ENCODE measurements at places on chromosomes 11 and 22.

DNA sequence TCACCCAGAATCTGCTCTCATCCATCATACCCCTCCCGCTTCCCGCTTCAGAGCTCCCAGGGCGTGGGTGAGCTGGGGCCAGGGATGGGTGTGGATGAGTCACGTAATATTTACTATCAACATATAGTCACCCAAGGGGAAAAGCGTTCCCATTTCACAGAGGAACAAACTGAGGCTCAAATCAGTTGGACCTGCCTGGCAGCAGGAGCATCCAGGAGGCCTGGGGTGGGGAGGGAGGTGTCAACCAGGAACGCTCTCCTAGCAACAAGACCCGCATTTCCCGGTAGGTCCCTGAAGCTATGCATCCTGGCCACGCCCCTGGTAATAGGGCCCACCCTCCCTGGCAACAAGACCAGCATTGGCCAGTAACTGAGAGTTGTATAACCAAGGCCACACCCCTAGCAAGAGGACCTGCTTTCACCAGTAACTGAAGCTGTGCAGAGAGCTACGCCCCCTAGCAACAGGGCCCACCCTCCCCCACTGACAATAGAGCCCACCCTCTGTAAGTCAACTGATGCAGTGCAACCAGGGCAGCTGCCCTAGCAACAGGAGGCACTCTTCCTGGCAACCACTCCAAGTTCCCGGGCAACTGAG lies 32.7 kb upstream of the TXNRD2 start:
- DNase-seq: no peak

GRCh38 chr11:116037861-116038260 lies 533.6 kb upstream of the CADM1 start:
- DNase-seq: no peak

GRCh38 chr11:65992056-65992455 lies 9.9 kb downstream of the EIF1AD start:
- DNase-seq: no peak

DNA sequence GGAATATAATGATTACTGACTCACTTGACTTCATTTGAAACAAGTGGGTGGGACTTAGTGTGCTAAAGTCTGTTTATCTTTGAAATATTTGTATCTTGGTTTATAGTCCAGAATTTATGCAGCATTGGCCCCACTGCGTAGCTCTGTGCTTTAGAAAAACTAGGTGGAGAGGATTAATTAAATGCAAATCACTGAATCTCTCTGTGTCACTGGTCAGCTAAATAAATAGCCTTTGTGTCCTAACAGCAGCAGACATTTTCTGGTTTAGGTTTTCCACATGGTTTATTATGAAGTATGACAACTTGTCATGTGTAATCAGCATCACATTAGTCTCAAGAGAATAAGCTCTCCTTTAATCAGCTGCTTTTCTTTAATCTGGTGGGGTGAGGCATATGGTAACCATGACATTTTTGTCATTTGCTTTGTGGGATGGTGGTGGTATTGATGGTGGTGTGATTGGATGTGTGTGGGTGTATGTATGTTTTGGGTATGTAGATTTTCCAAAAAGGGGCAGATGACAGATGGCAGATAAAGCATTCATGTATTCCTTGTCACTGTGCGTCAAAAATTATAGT lies 33.9 kb downstream of the BCL2L13 start:
- DNase-seq: no peak

DNA sequence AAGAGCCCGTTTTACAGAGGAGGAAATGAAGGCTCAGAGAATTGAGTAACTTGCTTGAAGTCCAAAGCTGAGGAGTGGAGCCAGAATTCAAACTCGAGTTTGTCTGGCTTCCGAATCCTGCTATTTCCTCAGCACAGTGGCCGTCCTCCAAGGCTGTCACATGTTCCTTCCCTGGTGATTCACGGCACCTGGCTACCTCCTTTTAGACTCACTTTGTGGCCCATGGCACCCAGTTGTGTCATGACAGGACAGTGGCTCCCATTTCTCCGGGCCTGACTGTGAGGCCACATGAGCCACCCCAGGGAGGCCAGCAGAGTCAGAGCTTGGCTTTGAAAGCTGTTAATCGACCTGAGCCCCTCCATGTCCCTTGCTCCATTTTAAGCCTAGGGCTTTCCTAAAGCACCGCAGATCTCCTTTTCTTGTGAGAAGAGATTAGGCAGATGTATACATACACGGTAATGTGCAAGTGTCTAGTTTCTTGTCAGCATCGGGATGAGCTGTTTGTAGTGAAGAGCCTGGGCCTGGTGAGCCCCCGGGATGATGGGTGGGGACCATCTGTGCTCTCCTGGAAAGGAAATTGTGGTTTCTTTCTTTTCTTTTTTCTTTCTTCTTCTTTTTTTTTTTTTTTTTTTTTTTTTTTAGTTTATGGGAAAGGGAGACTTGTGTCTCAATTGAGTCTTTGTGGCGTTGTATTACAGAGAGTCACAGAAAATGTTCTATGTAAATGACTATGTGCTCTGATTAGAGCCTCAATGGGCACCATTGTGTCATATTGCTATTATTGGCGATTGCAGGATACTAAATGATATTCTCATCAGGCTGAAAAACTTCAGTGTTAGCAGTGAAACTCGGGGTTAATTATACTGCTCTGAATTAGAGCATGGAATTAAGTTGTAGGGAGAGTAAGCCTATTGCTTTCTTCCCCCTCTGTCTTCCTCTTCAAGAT lies 54.8 kb downstream of the PTPRJ start:
- no peak for DNase-seq

DNA sequence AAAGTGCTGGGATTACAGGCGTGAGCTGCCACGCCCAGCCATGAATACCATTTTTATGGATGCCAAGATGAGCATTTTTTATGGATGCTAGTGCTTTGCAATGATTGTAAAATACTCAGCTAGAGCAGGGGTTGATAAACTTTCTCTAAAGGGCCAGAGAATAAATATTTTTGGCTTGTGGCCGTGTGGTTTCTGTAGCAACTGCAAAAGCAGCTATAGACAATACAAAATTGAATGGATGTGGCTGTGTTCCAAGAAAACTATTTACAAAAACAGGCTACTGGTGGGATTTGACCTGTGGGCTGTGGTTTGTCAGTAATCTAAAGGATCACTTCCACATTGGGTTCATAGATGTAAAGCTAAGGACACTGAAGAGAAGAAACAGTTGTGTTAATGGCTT lies 56.0 kb downstream of the COMMD9 start:
- DNase-seq: no peak

- DNase-seq: no peak
Measured at GRCh38 chr22:28989484-28989883, 72.1 kb downstream of the C22orf31 start.

DNA sequence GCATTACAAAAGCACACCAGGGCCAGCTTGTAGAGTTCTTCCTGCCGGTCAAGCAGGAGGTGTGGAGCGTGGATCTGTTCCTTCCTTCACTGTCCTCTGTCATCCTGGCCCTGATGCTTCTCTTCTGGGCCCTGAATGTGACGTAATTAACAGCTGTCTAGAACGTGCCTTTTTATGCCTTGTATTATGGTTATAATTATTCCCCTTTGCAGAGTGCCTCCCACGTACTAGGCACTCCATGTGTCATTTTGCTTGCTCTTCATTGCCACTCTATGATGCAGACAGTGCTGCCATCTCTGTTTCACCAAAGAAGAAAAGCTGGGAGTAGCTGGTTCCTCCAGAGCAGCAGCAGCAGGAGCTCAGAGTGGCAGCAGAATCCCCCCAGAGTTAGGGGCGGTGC lies 132.1 kb upstream of the TTC12 start:
- no peak for DNase-seq

DNA sequence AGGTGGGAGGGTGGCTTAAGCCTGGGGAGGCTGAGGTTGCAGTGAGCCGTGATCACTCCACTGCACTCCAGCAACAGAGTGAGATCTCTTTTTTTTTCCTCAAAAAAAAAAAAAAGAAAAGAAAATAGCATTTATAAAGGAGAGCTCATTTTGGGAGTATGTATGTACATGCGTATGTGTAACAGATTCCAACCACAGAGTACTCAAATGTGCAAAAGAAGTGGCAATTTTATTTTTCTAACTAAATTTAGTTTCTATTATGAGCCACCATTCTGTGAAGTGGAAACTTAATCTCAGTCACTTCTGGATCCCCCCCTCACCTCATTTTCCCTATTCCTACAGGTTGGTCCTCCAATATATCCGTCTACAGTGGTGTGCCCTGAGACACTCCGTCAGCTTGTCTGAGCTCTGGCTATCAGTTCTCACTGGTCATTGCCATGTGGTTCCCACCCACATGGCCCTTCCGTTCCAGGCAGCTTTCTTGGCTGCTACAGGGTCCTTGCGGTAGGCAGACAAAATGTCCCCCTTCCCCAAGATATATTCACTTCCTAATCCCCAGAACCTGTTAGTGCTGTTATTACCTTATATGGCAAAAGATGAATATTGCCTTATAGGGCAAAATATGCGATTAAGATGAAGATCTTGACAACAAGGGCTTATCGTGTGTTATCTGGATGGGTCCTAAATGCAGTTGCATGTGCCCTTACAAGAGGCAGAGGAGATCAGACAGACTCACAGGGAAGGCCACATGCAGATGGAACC lies 35.8 kb upstream of the TSKU start:
- no peak for DNase-seq

DNA sequence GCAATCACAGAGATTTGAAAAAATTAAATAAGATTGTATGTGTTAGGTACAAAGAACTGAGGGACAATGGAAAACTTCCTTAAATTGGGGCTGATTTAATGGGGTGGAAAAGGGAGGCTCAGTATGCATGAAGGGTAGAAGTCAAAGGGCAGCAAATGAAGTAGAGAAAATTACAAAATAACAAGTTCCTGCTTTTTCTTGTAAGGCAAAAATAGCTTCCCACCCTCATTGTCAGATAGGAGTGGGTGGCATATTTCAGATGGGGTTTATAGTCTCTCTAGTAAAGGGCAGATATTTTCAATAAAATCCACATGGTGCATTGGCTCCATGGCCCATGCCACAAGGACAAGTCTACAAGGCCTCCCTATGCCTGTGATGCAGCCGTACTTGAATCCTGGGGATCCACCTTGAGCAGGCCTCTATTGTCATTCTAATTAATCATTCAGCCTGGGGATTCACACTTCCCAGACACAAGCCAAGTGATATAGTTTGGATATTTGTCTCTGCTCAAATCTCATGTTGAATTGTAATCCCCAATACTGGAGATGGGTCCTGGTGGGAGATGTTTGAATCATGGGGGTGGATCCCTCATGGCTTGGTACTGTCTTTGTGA lies 36.7 kb upstream of the SESN3 start:
- no peak for DNase-seq

GRCh38 chr22:49270595-49271368 lies 556.9 kb downstream of the BRD1 start:
- peak; percentile 7 for DNase-seq

GRCh38 chr11:69002570-69003231 lies 10.3 kb downstream of the MRGPRF start:
- no peak for DNase-seq

DNA sequence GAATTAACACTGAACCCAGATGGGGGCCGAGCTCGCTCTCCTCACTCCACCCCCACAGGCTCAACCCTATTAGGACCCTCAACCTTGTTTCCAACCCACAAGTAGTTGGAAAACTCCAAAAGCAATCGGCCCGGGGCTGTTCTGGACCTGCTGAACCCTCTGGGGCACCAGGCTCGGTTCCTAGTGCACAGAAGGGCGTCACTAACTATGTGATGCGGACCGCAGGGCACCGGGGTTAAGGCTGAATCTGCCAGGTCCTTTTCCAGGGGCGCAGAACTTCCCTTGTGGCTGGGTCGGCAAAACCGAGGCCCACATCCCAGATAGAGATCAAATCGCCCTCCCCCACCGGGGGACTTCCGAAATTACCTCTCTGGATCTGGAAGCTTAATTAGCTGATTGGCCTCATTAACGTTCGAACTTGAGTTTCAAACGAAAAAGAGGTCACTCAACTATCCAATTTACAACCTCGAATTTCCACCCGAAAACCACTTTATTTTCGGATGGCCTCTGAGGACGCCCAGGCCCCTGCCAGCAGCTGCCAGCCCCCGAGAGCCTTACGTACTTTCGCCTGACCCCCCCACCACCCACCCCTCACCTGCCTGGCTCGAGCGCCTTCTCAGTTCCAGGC lies 1.7 kb downstream of the SHANK2 start:
- DNase-seq: no peak

DNA sequence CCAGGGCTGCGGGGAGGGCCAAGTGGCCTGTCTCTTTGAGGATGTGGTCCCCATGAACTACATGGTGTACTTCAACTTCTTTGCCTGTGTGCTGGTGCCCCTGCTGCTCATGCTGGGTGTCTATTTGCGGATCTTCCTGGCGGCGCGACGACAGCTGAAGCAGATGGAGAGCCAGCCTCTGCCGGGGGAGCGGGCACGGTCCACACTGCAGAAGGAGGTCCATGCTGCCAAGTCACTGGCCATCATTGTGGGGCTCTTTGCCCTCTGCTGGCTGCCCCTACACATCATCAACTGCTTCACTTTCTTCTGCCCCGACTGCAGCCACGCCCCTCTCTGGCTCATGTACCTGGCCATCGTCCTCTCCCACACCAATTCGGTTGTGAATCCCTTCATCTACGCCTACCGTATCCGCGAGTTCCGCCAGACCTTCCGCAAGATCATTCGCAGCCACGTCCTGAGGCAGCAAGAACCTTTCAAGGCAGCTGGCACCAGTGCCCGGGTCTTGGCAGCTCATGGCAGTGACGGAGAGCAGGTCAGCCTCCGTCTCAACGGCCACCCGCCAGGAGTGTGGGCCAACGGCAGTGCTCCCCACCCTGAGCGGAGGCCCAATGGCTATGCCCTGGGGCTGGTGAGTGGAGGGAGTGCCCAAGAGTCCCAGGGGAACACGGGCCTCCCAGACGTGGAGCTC lies 13.5 kb downstream of the ADORA2A start:
- no peak for DNase-seq

DNA sequence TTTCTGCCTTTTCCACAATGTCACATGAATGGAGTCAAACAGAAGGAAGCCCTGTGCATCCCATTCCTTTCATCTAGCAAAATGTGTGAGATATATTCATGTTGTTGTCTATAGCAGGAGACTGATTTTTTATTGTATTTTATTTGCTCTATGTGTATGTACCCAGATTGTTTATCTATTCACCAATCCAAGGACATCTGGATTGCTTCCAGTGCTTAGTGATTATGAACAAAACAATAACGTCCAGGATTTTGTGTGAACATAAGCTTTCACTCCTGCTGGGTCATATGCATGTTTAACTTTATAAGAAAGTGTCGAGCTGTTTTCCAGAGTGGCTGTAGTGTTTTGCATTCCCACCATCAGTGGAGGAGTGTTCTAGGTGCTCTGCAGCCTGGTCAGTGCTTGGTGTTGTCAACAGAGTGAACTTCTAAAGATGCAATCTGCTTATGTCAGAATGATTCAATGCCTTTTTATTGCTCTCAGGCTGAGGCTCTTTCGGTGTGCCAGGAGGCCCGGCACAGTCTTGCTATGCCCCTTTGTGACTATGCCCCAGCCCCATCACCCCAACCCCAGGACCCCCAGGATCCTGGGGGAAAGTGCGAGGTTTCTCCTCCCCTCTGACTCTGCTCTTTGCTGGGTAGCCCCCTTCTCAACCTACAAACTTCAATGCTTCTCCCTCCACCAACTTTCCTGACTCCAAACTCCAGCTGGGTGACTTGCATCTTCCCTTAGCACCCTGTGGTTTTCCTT lies 19.9 kb upstream of the SYT13 start:
- DNase-seq: no peak
